ENCODE measurements at places on chromosomes 12 and 14.
A peak's percentile ranks its signal among the peaks of the same experiment; 100 is the strongest.

DNA sequence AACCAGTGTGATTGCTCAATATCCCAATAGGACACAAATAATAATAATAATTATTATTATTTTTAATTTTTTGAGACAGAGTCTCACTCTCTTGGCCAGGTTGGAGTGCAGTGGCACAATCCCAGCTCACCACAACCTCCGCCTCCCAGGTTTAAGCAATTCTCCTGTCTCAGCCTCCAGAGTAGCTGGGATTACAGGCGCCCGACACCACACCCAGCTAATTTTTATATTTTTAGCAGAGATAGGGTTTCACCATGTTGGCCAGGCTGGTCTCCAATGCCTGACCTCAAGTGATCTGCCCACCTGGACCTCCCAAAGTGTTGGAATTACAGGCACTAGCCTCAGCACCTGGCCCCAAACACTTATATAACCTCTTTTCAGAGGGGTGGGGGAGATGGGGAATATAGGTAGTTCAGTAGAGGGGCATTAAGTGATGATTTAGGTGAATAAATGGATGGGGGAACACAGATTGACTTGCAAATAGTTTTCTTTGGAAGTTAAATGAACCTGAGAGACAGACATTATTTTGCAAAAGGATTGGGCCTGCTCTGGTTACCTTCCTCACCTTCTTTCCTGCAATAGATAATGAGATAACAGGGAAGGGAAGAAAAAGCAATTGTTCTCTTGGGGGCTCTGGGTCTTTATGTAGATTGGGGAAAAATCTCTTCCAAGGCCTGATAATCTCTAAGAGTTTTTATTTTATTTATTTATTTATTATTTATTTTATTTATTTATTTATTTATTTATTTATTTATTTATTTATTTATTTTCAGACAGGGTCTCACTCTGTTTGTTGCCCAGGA lies 57.7 kb downstream of the RESF1 start:
- DNase-seq, result peak; percentile 77

DNA sequence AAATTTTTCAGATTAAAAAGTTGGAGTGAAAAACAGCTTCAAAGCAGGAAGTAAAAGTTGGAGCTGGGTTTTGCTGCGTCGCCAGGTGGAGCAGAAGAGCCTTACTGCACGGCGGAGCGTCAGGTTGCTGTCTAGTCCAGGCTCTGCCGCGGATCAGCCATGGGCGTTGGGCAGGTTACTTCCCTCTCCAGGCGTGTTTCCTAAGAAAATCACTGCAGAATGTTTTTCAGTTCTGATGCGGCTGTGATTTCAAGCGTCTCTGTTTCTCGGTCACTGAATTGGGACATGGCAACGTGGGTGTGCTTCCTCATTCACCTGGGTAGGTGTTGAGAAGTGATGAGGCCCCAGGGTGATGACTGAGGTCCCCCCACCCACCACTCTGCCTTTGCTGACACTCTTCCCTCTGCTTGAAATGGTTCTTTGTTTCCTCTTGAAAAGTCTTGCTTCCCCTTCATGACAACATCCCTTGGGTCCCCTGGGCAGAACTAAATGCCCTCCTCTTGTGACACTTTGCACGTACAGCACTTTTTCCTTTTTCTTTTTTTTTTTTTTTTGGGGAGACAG lies 7.6 kb downstream of the EVL start:
- DNase-seq, result no peak

GRCh38 chr12:51262758-51263177 lies 7.4 kb downstream of the SMAGP start:
- peak; percentile 86 for DNase-seq

DNA sequence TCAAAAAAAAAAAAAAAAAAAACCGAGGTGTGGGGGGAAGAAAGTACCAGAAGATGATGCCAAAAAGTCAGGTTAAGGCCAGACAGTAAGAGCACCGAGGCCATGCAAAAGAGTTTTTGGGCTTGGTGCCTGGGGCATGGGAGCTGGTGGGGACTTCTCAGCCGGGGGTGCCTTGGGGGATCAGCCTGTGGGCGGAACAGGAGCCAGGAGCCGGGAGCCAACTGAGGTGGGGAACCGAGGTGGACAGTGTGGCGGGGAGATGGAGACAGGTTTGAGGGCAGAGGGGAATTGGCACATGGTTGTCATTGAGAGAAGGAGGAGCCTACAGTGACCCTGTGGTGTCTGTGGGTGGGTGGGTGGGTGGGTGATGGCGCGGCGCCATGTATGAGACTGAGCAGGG lies 33.2 kb downstream of the TSPAN11 start:
- DNase-seq, result no peak
